ENCODE measurements at places on chromosomes 6 and 20.

DNA sequence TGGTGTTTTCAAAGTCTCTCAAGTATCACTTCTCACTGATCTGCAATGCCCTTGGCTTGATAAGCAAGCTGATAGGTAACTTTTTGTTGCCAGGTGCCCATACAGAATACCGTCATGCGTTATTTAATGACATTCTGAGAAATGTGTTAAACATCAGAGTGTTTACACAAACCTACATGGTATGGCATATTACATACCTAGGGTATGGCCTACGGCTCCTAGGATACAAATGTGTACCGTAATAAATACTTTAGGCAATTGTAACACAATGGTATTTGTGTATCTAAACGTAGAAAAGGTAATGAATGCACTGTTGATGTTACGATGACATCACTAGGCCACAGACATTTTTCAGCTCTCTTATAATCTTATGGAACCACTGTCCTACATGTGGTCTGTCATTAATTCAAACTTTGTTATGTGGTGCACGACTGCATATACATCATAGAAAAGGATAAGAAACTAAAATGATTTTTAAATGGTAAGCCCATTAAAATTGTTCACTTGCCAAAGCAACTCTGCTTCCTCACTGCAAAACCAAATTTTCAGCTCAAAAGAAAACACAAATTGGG is 35.7 kb downstream of the CSNK2A1 start:
- no peak for DNase-seq

DNA sequence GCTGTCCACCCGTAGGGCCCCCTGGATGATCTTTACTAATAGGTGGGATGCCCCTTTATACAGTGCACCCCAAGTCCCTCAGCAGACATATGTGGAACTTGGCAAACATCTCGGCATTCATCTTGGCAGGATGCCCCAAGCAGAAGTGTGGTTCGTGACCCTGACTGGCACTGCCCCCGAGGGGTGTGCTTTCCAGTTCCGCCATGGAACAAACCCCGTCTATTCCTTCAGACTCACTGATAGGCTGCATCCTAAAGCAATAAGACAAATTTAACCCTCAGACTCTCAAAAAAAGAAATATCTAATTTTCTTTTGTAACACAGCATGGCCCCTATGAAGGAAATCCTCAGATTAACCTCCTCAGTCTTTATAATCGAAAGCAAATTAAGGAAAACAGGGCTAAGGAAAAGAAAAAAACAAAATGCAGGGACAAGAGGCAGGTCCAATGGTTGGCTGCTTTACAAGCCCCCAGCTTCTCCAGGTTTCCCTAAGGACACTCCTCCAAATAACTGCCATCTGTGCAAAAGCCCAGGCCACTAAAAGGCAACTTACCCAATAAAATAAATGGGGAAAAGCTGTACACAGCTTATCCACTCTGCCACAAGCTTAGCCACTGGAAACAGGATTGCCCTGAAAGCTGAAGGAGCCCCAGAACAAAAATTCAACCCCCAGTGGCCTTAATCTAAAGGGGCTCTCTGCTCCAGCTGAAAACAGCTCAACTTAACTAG is 30.5 kb upstream of the RIPK1 start:
- DNase-seq = no peak

GRCh38 chr6:45758787-45759471 is 256.7 kb downstream of the CLIC5 start:
- no peak for DNase-seq

GRCh38 chr20:24964506-24964840 is 15.4 kb downstream of the CST7 start:
- DNase-seq = no peak

DNA sequence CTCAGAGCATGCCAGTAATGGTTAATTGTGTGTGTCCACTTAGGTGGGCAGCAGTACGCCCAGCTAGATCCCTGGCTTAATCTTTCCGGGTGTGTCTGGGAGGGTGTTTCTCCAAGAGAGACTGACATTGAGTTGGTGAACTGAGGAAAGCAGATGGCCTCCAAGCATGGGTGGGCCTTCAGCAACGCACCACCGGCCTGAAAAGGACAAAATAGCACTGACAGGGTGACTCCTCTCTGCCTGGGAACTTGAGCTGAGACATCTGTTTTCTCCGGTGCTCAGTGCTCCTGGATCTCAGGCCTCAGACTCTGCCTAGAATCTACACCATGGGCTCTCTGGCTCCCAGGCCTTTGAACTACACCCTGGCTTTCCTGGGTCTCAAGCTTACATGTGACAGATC is 43.2 kb downstream of the C6orf118 start:
- DNase-seq = no peak

GRCh38 chr20:51542571-51543421 is at the start of gene NFATC2:
TSS of gene NFATC2 (minus strand) at chr20:51542719. CDS start at chr20:51542499, 220 bp downstream.
- peak; percentile 16 for DNase-seq

DNA sequence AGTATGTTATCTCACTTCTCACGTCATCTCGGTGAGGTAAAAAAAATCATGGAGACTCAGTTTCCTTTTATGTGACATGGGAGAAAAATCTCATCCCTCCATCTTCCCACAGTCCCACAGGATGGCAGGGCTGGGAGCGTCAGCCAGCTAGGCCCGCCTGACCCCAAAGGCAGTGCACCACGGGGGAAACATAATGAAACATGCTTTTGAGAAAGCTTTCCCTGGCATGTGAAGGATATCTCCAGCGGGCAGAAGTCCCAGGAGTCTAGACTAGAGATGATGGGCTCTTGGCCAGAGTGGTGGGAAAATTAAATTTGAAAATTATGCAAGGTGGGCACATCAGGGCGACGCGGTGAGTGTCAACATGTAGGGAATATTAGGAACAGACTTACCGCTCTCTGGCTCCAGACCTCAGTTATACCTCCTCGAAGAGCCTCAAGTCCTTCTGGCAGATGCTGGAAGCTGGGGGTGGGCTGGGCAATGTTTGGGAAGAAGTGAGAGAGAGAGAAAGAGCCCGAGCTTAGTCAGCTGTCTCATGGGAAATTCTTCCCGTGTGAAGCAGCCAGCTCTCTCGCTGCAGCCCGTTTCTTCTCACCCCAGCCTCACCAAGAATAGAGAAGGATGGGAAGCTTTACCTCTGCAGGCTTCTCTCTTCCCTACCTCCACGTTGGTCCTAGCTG is 52.3 kb downstream of the MOCS1 start:
- DNase-seq = no peak

- no peak for DNase-seq
Observed at GRCh38 chr6:10518557-10519407, 2.4 kb upstream of the GCNT2 start.

DNA sequence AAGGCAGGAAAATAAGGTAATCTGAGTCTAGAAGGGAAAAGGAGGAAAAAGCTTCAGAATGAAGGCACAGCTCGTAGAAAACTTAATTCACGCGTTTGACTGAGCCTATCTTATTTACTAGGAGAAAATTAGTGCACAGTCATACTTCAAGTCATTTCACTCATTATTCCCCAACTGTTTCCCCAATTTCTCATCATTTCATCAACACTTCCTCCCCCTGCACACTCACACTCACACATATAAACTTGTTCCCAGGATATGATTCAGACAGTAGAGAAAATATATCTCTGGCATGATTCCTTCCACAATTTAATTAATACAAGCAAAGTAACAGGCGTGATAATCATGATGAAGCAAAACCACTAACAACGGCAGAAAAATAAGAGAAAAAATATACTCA is 94.5 kb upstream of the F13A1 start:
- DNase-seq = no peak

GRCh38 chr6:33995309-33996119 is 150.4 kb downstream of the GRM4 start:
- peak; percentile 52 for DNase-seq

DNA sequence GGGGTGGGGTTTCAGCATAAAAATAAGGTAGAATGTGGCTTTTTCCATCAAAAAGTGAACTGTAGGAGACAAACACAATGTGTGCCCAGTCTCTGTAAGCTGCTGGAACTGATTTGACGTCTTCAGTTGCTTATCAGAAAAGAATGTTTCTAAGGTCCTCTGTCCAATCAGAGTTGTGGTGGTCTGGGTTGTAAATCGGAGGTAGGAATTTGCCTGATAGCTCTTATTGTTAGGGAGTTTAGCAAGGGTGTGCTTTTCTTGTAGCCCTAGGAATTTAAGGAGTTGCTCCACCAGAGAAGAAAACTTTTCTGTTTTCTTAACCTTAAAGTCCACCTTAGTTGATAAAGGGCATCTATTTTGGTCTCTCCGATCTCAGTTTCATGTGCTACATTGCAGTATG is 10.4 kb upstream of the SSTR4 start:
- DNase-seq = no peak

- DNase-seq = no peak
Observed at GRCh38 chr6:164817662-164818061, 491.7 kb downstream of the C6orf118 start.

DNA sequence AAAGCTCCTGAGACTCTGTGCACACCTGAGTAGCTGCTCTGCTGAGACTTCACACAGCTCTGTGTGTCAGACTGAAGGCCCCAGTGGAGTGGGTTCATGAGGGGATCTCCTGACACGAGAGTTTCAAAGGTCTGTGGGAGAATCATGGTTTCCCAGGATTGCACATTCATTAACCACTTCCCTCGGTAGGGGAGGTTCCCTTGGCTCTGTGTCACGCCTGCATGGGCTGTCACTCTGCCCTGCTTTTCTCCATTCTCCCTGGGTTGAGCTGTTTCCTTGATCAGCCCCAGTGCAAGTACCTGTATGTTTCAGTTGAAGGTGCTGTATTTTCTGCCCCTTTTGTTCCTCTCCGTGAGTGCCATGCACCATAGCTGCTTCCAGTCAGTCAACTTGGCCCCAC is 236.9 kb downstream of the EPM2A start:
- DNase-seq = no peak

DNA sequence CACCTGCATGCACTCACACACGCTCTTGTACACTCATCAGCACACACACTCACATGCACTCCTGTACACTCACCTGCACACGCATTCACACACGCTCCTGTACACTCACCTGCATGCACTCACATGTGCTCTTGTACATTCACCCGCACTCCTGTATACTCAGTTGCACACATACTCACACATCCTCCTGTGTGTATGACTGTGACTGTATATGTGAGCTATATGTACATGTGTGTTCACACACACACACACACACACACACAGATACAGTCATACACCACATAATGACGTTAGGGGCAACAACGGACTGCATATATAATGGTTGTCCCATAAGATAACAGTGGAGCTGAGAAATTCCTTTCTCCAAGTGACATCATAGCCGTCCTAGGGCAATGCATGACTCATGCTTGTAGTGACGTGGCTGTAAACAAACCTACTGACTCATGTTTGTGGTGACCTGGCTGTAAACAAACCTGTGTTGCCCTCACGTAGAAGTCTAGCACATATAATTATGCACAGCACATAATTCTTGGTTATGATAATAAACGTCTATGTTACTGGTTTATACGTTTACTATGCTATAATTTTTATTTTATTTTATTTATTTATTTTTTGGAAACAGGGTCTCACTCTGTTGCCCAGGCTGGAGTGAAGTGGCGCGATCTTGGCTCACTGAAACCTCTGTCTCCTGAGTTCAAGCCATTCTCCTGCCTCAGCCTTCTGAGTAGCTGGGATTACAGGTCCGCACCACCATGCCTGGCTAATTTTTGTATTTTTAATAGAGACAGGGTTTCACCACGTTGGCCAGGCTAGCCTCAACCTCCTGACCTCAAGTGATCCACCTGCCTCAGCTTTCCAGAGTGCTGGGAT is 22.8 kb upstream of the TAF4 start:
- DNase-seq = no peak

DNA sequence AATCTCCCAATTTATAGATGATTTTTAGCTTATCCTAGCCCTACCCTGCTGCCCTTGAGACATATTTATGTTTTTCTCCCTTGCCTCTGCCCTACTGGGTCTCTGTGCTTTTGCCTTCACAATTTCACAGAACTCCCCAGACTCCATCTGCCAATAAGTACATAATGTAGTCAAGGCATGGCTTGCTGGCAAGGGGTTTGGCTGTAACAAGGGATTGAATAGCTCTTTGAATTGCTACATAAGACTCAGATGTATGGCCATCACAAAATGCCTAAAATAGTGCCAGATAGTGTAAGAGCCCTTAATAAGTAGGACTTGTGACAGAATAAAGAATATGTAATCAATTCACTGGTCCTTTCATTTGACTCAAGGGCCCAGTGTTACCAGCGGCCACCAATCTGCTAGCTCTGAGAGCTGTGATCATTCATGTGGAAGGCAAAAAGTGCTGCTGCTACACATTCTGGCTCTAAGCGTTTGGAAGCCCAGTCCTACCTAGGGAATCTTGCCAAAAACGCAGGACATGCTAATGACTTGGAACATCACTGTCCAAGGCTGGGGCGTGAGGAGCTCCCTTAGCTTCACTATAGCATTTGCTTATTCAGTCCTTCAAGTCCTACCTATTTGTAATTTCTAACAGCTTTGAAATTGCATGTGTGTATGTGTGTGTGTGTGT is 20.5 kb downstream of the CLVS2 start:
- DNase-seq = peak; percentile 87

GRCh38 chr20:61968036-61968810 is 97.5 kb downstream of the TAF4 start:
- DNase-seq = no peak

DNA sequence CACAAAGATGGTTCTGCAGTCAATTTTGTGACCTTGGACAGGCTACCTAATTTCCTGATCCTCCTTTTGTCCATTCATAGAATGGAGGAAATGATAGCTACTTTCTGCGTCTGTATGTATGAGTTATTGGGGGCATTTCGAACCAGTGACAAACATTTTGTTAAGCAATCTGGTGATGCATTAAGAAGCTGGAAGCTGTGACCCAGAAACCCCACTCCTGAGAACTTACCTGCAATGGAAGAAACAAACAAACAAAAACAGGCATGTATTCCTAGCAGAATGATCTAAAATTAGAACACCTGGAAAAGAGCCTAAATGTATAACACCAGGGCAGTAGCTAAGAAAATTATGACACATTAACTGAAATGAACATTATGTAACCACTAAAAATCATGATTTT is 33.4 kb upstream of the PRND start:
- DNase-seq = no peak

DNA sequence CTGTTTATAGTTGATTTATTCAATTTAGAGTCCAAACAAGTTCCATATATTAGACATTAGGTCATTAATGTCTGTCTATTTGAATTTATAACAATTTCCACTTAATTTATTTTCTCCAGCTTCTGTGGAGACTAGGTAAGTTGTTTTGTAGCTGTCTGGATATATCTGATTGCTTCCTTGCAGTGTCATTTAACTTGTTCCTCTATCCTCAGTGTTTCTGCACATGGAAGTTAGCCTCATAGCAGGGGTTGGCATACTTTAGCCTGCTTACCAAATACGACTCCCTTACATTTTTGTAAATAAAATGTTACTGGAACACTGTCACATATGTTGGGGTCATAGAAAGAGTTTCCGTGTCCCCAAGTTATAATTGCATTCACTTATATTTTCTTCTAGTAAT is 216.1 kb downstream of the ESR1 start:
- DNase-seq = no peak

GRCh38 chr20:63003546-63003945 is 3.2 kb downstream of the BHLHE23 start:
- no peak for DNase-seq

- DNase-seq = no peak
Observed at GRCh38 chr20:8388707-8389106, 256.6 kb downstream of the PLCB1 start.

GRCh38 chr20:35008411-35009342 is 53.0 kb downstream of the MYH7B start:
- DNase-seq = no peak

Measured in NCI-H1092 treated with DMSO at 0.1 percent for 48 hours (cell line).